ENCODE measurements at places on chromosomes 16 and 17. TPM values are rescaled to one million over a fixed set of nuclear protein-coding genes. Genes with fewer than 3 reads are reported as not detected.

Gene HOXB4
- 0.03 TPM for total RNA-seq

Gene KRT23
- total RNA-seq, result 1.1 TPM

Gene FZD2
- 12.6 TPM for total RNA-seq

Gene NOXO1
- 1.9 TPM for total RNA-seq

Gene CCL1
- not detected for total RNA-seq

Gene DOC2A
- 0.27 TPM for total RNA-seq

Measured in foreskin keratinocyte (primary cell).